Prostate gland (tissue), 2 donors: ENCODE measurements at places on chromosomes 11 and 22.

DNA sequence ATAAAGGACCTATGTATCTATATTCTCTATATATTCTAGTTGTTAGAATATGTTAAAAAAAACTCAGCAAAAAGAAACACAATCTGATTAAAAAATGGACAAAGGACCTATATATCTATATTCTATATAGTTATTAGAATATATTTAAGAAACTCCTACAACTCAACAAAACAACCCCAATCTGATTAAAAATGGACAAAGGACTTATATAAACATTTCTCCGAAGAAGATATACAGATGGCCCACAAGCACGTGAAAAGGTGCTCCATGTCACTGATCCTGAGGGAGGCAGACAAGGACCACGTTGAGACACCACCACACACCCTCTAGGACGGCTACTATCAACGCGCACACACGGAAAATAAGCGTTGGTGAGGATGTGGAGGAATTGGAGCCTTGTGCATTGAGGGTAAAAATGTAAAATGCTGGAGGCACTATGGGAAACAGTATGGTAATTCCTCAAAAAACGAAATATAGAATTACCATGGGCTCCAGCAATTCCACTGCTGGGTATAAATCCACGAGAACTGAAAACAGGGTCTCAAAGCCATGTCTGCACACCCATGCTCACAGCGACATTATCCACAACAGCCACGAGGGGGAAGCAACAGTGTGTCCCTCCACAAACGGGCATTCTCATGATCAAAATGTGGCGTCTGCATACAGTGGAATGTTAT is 22.7 kb downstream of the YPEL1 start:
- H3K27me3 ChIP-seq, result no peaks in the 10 kb centered on the region
- no peaks in the 10 kb centered on the region for H3K4me1 ChIP-seq
- H3K36me3 ChIP-seq, result no peaks in the 10 kb centered on the region
- no peak overlapping the region for H3K4me3 ChIP-seq
- peak; percentile 63 for DNase-seq

GRCh38 chr22:44267856-44268255 is 44.9 kb downstream of the SHISAL1 start:
- H3K27me3 ChIP-seq, result no peaks in the 10 kb centered on the region
- no peak overlapping the region for H3K27ac ChIP-seq
- no peaks in the 10 kb centered on the region for H3K4me1 ChIP-seq

- DNase-seq, result peak; percentile 74
- H3K4me3 ChIP-seq, result peak overlapping the region; percentile 76
- peak overlapping the region; percentile 81 for H3K27ac ChIP-seq
- H3K27me3 ChIP-seq, result no peaks in the 10 kb centered on the region
Measured at GRCh38 chr11:57638005-57638781, 11.5 kb downstream of the YPEL4 start.

DNA sequence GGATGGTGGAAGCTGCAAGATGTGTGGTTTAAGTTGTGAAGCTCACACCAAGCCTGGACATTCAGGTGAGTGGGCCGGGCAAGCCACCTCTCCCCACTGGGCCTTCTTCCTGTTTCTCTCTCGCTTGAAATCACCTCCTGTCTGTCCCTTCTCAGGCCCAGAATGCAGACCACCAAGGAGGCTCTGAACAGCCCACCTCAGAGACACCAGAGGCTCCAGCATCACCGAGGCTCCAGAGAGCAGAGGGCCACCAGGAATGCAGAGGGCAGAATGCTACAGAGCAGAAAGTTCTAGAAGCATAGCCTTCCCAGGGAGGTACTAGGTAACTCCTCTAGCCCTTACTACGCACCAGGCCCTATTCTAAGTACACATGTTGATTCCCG is 14.8 kb upstream of the IL2RB start:
- H3K36me3 ChIP-seq, result no peaks in the 10 kb centered on the region
- no peak for DNase-seq
- H3K4me3 ChIP-seq, result no peak overlapping the region
- no peak overlapping the region for H3K27ac ChIP-seq
- no peaks in the 10 kb centered on the region for H3K27me3 ChIP-seq

DNA sequence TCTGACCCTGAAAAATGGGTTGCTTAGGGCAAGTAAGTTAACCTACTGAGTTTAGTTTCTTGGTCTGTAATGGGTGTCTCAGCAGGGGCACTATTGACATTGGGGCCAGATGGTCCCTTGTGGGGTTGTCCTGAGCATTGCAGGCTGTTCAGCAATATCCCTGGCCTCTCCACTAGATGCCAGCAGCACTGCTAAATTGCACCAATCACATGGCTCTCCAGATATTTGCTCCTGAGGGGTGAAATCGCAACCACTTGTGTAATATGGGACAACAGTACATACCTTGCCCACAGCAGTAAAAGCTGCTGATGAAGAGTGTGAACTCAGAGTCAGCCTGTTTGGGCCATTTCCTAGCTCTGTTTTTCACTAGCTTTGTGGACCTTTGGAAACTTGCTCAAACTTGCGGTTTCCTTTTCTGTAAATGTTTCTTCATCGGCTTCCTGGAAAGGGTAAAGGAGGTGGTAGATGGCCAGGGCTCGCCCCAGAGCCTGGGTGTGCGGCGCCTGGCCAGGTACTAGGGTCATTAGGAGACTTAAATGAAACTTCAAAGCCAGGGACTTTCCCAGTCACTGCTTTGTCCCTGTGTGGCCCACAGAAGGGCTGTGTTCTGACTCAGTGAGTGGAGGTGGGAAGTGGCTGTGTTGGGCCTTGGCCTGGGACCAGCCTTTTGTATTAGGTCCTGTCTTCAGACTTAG is 13.0 kb downstream of the NCF4 start:
- H3K4me1 ChIP-seq, result peaks cover 10% of the 10 kb centered on the region
- no peaks in the 10 kb centered on the region for H3K36me3 ChIP-seq
- peak overlapping the region; percentile 71 for H3K27ac ChIP-seq
- DNase-seq, result peak; percentile 81

- peak overlapping the region; percentile 15 for H3K27ac ChIP-seq
- H3K27me3 ChIP-seq, result no peaks in the 10 kb centered on the region
- no peaks in the 10 kb centered on the region for H3K36me3 ChIP-seq
- no peaks in the 10 kb centered on the region for H3K4me1 ChIP-seq
Measured at GRCh38 chr22:23499845-23500500, 80.1 kb downstream of the IGLL1 start.
